ENCODE measurements at places on chromosomes 5 and 9.

DNA sequence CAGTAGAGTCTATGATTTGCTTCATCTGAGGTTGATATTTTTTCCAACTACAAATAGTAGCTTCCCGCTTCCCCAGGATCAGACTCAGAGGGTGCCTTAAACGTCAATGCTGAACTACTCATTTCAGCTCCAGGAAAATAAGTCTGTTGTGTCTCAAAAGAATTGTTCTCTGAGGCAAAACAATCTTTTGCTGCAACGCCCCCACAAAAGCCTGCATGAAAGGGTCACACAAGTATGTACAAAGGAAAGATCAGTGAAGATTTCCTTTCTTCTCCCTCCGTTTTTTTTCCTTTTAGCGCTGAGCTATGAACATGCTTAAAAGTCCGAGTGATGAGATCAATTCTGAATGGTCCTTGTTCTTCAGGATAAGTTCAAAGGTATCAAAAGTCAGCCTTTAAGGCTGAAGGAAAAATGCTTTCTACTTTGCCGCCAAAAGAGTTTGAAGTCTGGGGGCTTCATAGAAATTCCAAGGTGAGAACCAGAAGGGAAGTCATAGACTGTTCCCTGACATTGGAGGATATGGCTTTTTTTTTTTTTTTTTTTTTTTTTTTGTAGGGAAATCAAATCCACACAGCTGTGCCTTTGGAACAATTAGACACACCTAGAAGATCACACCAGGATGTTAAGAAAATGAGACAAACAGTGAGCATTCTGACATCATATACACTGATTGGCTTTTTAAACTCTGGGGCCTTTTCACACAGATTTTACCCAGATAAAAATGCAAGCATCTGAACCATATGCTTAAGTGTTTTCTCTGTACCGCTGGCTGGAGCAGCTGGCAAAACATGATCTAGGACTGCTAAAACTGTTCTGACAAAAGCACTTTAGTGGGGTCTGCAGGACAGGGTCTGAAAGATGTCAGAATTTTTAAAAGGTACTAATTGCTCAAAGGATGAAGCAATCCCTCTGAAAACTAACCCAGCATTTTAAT lies 329.3 kb downstream of the ENC1 start:
- no peak for DNase-seq

- no peak for DNase-seq
Measured at GRCh38 chr5:113804943-113805342, 291.4 kb downstream of the YTHDC2 start.

DNA sequence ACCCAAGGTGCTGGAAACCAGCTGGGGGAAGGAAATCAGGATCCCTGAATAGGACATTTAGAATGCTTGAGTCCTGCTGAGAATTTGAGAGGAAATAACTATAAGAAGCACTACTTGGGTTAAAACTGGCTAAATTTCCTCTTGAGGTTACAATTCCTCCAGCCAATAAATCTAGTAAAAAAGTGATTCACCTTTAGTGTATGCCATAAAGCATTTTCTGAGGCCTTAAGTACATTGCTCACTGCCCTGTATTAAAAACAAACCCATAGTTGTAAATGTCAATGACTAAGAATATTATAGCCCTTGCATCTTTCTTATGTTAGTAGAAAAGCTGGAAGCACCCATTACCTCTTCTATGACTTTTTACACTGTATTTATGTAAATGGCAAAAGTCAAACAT lies 634.7 kb upstream of the ARRDC3 start:
- peak; percentile 20 for DNase-seq

DNA sequence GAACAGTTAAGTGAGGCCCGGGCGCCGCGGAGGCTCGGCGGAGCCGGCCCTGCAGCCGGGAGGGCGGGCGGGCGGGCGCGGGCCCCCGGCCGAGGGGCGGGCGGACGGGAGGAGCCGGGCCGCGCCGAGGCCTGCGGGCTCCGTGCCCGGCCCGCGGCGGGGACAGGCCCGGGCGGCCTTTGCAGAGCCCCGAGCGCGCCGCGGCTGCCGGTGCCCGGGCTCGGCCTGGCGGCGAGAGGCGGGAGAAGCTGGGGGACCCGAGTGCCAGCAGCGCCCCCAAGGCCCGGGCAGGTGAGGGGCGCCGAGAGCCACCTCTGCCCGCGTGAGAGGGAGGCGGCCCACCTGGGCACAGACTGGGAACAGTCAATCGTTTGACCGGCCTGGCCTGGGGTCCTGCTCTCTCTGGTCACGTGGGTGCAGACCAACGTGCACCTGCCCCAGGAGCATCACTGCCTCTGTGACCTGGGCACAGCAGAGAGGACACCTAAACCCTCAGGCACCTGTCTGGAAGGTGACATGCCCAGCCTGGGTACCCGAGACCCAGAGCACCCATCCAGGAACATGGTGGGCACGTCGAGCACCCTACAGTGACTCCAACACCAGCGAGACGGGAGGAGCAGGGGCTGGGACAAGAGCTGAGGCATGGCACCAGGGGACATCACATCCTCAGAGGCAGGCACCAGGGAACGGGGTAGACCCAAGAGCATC lies 531 bp downstream of the MVB12B start:
- DNase-seq, result no peak

- no peak for DNase-seq
Measured at GRCh38 chr5:132501961-132502931, 11.7 kb upstream of the IRF1 start.

DNA sequence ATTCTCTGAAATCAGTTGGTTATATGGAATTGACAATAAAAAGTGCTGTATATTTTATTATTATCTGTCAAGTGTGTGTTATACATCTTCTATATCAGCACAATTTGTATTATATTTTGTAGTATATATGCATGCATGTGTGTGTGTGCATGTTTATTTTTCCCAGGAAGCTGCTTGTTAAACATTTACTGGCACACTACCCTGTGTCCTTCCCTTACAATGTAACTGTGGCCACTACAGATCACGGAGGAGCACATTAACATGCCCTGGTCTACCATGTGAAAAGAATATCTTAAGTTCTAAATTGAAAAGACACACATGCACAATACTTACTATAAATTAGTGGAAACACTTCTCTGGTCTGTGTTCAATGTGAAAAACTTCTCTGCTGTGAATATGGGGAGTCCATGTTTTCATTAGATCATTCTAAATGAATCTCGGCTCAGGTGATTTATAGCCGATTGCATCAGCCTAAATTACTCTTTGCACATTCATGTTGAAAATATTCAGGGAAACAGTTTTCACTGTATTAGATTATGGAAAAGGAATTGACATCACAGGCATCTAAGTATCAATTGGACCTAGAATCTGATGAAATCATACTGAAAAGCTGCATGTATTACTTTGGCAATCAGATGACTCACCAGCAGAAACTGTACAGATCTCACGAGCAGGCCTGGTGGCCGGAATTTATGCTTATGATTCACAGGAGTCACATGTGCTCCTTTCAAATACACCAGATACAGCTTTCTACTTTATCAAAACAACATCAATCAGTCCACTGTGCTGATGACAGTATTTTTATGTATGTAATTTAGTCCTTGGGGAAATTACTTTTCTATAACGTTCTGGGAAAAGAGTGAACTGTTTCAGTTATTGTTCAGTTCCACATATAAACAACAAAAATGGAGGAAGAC lies 39.4 kb downstream of the LURAP1L start:
- peak; percentile 98 for DNase-seq

- DNase-seq, result peak; percentile 55
Measured at GRCh38 chr5:134458234-134459009, 46.7 kb upstream of the CDKN2AIPNL start.

DNA sequence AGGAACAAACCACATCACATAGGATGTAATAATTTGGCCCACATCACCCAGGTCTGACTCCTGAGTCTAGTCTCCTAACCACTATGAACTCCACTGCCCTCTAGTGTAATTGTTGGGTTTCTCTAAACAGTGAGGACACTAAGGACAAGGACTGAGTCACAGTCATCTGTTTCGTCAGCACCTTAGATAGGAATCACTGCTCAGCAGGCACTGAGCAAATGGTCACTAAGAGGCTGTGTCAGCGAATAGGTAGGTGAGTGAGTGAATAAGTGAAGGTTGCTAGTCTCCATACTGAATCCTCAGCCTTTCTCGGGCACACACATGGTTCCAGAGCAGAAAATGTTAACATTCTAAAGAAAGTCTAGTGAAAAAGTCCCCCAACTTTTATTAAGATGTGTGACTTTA lies 278.6 kb downstream of the SPOCK1 start:
- DNase-seq, result peak; percentile 84

- DNase-seq, result no peak
Measured at GRCh38 chr5:157351802-157352092, 85.8 kb downstream of the CYFIP2 start.

- no peak for DNase-seq
Measured at GRCh38 chr9:98994172-98995058, 50.7 kb downstream of the COL15A1 start.

GRCh38 chr9:551986-552929 lies 289.2 kb upstream of the DMRT1 start:
- DNase-seq, result peak; percentile 72

- DNase-seq, result no peak
Measured at GRCh38 chr5:143227301-143227700, 176.2 kb downstream of the NR3C1 start.

DNA sequence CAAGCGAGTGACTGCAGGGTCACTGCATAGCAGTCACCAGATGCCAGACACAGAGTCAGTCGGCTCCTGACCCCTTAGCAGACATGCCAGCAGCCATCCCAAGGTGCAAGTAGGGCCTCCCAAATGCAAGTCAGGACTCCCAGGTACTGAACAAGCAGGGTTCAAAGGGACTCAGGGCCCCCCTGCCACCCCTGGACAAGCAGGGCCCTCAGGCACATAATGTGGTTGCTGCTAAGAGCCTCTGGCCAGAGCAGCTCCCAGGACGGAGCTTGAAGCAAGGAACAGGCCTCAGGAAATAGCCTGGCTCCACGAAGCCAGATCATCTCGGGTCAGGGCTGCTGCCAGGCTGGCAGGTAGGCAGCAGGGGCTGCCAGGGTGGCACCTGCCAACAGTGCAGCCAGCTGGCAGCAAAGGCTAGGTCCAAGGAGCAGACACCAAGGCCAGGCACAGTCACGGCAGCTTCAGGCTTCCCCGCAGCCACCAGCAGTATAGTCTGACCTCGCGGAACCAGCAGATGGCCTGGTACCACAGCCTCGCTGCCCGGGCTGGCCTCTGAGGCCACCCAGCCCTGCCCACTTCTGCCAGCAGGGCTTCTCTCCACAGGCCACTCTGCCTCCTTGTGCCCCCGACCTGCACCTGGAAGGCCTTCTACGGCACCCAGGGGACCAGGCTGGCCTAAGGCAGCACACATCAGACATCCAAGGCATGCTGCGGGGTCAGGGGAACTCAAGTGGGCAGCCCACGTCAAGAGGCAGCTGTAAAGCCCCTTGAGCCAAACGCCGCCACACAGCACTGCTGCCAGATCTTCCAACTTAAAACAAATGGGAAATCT lies 7.4 kb downstream of the EEIG1 start:
- no peak for DNase-seq

GRCh38 chr5:187617-188451 lies 3.5 kb upstream of the LRRC14B start:
- no peak for DNase-seq

Measured in fibroblast of pulmonary artery (primary cell).